ENCODE measurements at places on chromosomes 6 and 20. TPM values are rescaled to one million over a fixed set of nuclear protein-coding genes. Genes with fewer than 3 reads are reported as not detected.

MUC22 gene
- not detected for polyA plus RNA-seq

UBD gene
- 62.1 TPM for polyA plus RNA-seq

BPIFB6 gene
- polyA plus RNA-seq: not detected

RIPOR3 gene
- 6.8 TPM for polyA plus RNA-seq

TMEM200A gene
- polyA plus RNA-seq: 0.94 TPM

TRIM15 gene
- not detected for polyA plus RNA-seq

DEFB112 gene
- polyA plus RNA-seq: not detected

PHACTR1 gene
- 13.5 TPM for polyA plus RNA-seq

OVOL2 gene
- polyA plus RNA-seq: not detected

TRIM40 gene
- not detected for polyA plus RNA-seq

RSPH3 gene
- polyA plus RNA-seq: 0.91 TPM

STMN3 gene
- polyA plus RNA-seq: 21.2 TPM

HLA-DOB gene
- polyA plus RNA-seq: 179 TPM

PRL gene
- not detected for polyA plus RNA-seq

SNAP25 gene
- 0.04 TPM for polyA plus RNA-seq

CSNK2A1 gene
- polyA plus RNA-seq: 25.6 TPM

SLC35D3 gene
- polyA plus RNA-seq: not detected

HTR1B gene
- polyA plus RNA-seq: not detected

PSORS1C2 gene
- polyA plus RNA-seq: not detected

TFAP2C gene
- 0.10 TPM for polyA plus RNA-seq

SS18L1 gene
- 11.0 TPM for polyA plus RNA-seq

TMEM242 gene
- polyA plus RNA-seq: 5.8 TPM

VPS16 gene
- 66.4 TPM for polyA plus RNA-seq

EFCAB8 gene
- 0.12 TPM for polyA plus RNA-seq

PRDM13 gene
- 0.02 TPM for polyA plus RNA-seq

LY6G6F gene
- 0.35 TPM for polyA plus RNA-seq

TTK gene
- polyA plus RNA-seq: 0.74 TPM

DIDO1 gene
- polyA plus RNA-seq: 17.4 TPM

DEF6 gene
- polyA plus RNA-seq: 74.3 TPM

POU5F1 gene
- 3.2 TPM for polyA plus RNA-seq

CNKSR3 gene
- polyA plus RNA-seq: 1.7 TPM

L3MBTL1 gene
- polyA plus RNA-seq: 6.8 TPM

CASS4 gene
- 1.6 TPM for polyA plus RNA-seq

IDH3B gene
- polyA plus RNA-seq: 87.8 TPM

KIF6 gene
- 0.16 TPM for polyA plus RNA-seq

ZSCAN31 gene
- polyA plus RNA-seq: 2.5 TPM

OR2J3 gene
- not detected for polyA plus RNA-seq

ATP6V1G2 gene
- polyA plus RNA-seq: 2.7 TPM

FOXF2 gene
- not detected for polyA plus RNA-seq

HBS1L gene
- 12.3 TPM for polyA plus RNA-seq

USP49 gene
- 0.35 TPM for polyA plus RNA-seq

PTK6 gene
- polyA plus RNA-seq: 0.64 TPM

DNAH8 gene
- 0.51 TPM for polyA plus RNA-seq

PAX1 gene
- not detected for polyA plus RNA-seq

TMEM170B gene
- polyA plus RNA-seq: 1.4 TPM

MLN gene
- polyA plus RNA-seq: not detected

TAF4 gene
- 4.3 TPM for polyA plus RNA-seq

Measured in spleen (tissue), 13 donors.